GM12891 (cell line): ENCODE measurements at places on chromosomes 12 and 14.

DNA sequence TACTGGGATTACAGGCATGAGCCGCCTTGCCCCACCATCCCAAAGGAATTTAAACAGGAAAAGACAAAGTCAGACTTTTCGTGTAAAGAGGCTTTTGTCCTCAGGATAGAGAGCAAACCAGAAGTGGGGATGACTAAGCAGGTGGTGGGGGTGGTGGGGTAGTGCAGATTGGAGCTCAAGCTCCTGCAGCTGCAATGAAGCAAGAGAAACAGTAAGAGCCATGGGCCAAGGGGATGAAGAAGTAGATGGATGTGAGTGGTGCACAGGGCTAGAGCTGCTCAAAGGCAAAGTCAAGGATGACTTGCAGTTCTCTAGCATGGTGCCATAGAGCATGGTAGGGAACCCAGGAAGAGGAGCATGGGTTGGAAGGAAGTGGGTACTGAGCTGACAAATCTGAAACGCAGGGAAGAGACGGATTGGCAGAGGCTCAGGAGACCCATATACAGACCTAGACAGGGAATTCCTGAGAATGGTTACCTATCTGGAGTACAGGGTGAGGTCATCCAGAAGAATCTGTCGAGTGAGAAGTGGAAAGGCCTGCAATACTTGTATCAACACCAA lies 11.4 kb upstream of the RNF34 start:
- DNase-seq = no peak

DNA sequence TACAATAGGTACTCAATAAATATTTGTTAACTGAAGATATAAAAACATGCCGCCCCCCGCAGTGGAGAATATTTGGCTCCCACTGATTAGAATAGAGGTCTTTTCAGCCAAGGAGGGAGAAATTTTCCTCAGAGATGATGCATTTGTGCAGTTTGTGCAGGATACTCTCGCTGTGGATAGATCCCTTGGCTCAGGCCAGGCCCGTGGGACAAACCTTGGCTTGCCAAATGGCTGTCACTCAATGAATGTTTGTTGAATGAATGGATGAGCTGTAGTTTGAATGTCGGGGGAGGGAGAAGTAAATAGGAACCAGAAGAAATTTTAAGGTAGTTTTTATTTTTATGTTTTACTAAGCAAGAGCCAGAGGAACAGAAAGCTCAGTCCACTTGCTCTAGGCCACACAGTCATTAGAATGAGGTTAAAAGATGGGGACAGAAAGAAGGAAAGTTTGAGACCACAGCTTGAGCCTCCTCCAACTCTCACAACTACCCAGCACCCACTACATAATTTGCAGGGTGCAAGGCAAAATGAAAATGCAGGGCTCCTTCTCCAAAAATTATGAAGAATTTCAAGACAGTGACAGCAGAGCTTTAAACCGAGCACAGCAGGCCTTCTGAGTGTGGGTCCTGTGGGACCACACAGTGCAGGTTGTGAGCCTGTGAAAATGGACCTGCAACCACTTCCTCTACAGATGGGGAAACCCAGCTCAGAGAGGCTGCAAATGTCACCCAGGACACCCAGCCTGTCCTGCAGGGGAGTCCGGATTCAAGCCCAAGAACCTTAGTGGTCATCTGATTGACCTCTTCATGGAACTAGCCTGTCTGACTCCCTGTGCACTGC lies 51.4 kb downstream of the WSCD2 start:
- no peak for DNase-seq

GRCh38 chr14:59699442-59699841 lies 122.8 kb upstream of the CCDC175 start:
- no peak for DNase-seq

DNA sequence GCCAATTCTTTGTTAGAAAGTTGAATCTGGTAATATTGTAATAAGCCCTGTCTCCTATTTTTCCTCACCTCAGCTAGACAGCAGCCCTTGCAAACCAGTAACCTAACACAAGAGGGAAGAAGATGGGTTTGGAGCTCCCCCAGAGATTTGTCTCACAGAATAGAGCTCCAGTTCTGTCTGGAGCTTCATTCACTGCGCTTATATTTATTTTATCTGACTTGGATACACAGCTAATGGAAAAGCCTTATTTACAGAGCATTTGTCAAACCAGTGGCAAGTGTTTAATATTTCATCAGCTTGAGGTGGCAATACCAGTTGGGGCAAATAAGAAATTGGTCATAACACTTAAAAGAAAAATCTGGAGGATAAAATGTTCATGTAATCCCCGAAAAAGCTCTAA lies 1094.0 kb downstream of the FSCB start:
- no peak for DNase-seq

GRCh38 chr12:121033625-121034349 lies 5.3 kb downstream of the OASL start:
- no peak for DNase-seq

DNA sequence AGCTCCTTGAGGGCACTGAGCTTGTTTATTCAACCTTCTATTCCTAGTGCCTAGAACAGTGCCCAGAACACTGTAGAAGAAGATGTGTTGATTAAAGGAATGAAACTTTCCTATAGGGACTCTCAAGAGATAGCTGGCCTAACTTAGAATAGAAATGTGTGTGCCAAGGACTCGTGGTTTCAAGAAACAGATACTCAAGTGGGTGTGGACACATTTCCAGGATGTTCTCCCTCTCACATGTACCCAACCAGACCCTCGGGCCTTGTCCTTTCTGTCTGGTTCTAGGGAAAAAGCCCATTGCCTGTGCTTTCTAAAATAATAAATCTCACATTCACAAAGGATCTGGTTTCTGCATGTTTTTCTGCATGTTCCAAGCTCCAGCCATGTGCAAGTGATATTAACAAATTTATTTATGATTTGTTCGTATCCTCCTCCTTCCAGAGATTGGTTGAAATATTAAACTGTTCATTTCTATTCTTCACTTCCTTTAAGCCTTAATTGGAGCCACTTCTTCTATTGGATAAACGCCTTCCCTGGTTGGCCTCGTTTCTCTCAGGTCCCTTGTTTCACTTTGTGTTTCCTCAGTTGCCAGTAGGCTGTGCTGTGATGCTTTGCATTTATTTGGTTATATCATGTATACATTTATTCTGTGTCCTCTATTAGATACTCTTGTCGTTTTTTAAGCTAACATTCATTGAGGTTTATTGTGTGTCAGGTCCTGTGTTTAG lies 89.8 kb downstream of the CRADD start:
- DNase-seq = peak; percentile 8

DNA sequence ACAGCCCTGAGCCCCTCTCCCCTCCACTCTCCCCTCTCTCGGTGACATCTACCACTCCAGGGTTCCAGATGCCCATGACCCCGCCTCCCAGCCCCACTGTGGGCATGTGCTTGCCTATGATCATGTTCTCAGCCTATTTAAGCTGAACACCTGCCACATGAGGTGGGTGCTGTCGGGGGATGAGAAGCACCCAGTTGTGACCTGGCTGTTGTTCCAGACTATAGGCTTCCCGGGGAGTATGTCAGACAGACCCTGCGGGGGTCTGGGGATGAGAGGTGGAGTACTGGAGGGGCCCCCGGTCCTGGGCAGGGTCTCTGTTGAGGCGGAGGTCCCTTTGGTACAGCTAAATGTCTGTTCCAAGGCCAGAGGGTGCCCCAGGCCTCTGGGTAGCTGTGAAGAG lies 6.0 kb downstream of the VSX2 start:
- no peak for DNase-seq

DNA sequence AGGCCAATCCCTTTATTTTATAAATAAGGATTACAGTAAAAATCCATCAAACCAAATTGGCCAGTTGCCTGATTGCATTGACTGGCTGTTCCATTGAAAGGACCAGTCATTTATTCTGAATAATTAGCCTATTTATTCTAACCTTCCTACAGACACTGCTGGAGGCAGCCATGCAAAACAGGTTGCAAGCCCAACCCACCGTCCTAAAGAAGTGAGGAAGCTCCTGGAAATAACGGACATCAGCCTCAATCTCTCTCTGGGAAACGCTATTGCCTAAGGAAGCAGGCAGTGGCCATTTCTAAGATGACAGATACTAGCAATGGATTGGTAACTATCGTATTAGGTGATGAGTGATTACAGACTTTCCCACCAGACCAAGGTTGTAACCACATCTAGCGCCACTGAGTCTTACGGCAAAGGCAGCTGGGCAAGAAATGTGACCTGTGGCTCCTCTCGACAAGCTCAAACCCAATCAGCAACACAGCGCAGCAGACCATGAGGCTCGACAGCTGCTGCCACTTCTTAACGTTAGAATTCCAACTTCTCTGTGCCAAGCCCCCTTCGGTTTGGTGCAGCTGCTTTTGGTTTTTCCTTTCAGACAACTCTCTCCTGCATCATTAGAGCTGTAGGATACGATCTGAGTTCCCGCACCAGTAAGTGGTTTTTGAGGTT lies 134.2 kb downstream of the KCNK10 start:
- DNase-seq = no peak

DNA sequence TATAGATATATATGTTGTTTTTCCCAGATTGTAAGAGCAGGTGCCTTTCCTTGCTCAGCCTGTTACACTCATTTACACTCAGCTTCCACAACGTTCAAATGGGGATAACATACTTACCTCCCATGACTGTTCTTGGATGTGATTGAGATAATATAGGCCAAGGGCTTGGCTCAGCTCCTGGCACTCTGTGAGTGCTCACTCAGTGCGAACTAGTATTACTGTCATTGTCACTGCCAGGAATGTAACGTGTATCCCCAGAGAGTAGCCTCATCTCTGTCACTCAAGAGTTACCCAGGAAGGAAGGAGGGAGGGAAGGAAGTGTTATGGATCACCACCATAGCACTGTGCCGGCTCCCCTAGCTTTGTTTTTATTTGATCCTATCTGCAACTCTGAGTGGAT lies 307.9 kb downstream of the PDZRN4 start:
- no peak for DNase-seq
